ENCODE measurements at places on chromosomes 3 and 15. TPM values are rescaled to one million over a fixed set of nuclear protein-coding genes. Genes with fewer than 3 reads are reported as not detected.

The CEP19 gene
- total RNA-seq, result 4.4 TPM

The ZNF80 gene
- total RNA-seq, result not detected

DNA sequence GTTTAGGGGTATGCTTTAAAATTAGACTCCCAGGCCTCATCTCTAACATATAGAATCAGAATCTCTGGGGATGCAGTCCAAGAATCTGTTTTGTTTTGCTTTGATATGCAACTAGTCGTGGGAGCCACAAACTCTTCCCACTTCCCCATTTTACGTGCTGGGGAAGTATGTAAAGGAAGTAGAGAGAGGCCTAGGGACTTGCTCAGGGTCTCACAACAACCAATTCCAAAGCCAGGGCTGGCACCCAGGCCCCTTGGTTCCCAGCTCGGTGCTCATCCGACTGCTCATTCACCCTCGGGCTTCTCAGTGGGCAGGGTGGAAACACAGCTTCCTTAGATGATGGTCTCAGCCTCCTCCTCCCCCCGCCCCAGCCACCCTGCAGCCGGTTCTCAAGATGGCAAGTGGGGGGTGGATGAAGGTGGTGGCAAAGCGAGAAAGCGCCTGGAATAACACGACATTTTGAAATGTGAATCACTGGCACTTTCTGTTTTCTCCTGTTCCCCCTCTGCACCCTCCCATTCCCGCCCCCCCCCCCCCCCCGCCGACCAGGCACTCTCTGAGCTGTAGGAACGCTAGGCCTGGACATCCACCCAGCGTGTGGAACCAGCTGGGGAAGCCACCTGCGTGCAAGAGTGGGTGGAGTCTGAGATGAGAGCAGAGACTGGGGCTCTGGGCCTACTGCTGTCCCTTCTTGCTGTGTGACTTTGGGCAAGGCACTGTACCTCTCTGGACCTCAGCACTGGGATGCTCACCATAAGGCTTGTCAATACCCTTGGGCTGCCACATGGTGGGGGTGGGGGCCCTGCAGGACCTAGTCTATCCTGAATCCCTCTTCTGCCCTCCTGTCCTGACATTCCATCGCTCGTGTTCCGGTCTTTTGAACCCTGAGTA is 214.5 kb downstream of the RPLP1 start:
- no peak overlapping the region for H3K4me3 ChIP-seq
- no peak for DNase-seq
- no peaks in the 10 kb centered on the region for H3K36me3 ChIP-seq
- H3K27me3 ChIP-seq, result no peaks in the 10 kb centered on the region
- H3K27ac ChIP-seq, result no peak overlapping the region

DNA sequence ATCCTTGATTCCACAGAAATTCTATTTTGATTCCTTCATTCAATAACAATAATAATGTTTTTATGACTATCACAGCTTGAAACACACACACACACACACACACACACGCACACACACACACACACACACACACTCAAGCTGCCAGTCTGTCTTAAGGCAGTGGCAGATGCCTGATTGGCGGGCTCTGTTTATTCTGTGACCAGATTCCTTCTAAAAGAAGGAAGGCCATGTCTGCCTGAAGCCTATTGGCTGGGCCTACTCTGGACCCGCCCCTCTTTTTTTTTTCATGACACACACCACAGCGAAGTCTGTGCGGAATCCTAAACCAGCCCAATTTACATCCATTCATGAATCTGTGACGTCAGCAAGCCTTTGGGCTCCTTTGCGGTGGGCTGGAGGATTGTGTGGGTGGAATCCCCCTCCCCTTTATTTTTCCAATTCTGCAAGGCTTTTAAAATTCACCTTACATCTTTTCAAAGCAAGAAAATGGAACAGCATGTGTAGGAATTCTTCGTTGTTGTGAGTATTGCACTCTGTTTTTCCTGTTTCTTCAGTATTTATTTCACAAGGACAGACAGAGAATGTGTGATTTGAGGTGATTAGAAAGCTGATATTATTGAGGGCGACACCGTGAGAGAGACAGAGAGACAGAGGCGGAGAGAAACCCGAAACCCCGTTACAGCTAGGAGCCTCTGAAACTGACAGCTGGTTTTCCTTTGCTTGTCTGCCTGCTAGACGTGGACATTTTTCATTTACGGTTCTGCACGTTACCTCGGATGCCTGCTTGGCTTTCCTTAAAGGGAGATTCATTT is at the start of gene MAP3K13:
Gene MAP3K13 (plus strand): TSS at position 287 of the 812 bp plus-strand sequence. CDS start 65,446 bp downstream, outside the sequence.
- no peak within 1 kb of the TSS for H3K27ac ChIP-seq
- H3K4me3 ChIP-seq, result peak within 1 kb of the TSS; percentile 90
- H3K27me3 ChIP-seq, result peaks cover 3% of the 10 kb centered on the region
- H3K4me1 ChIP-seq, result no peaks in the 10 kb centered on the region
- peak; percentile 97 for DNase-seq

- DNase-seq, result peak; percentile 93
- H3K4me1 ChIP-seq, result no peaks in the 10 kb centered on the region
- no peak overlapping the region for H3K27ac ChIP-seq
- peaks cover 5% of the 10 kb centered on the region for H3K27me3 ChIP-seq
Observed at GRCh38 chr3:77038468-77038929, 1.4 kb upstream of the ROBO2 start.

GRCh38 chr3:161409858-161410257 is 38.5 kb upstream of the SPTSSB start:
- no peak overlapping the region for H3K4me3 ChIP-seq
- no peaks in the 10 kb centered on the region for H3K36me3 ChIP-seq
- no peak for DNase-seq
- H3K27me3 ChIP-seq, result no peaks in the 10 kb centered on the region
- no peak overlapping the region for H3K27ac ChIP-seq
- H3K4me1 ChIP-seq, result peaks cover 3% of the 10 kb centered on the region

DNA sequence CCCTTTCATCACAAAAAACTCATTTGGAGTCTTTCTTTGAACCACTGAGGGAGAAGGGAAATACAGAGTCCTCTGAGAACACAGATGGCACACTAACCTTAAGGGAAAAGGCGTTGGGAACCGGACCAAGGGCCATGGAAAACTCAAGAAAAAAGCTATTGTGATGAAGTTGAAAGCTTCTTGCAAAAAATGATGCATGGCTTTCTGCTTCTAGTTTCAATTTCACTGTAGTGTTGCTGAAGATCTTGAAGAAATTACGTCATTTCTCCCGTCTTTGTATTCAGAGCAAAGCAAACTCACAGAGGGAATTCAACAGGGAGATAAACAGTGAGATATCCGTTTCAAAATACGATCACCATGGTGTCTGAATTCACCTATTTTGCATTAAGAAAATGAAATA is 642.3 kb upstream of the ADAMTS9 start:
- no peaks in the 10 kb centered on the region for H3K27me3 ChIP-seq
- no peak overlapping the region for H3K27ac ChIP-seq
- H3K4me1 ChIP-seq, result no peaks in the 10 kb centered on the region
- DNase-seq, result peak; percentile 62

DNA sequence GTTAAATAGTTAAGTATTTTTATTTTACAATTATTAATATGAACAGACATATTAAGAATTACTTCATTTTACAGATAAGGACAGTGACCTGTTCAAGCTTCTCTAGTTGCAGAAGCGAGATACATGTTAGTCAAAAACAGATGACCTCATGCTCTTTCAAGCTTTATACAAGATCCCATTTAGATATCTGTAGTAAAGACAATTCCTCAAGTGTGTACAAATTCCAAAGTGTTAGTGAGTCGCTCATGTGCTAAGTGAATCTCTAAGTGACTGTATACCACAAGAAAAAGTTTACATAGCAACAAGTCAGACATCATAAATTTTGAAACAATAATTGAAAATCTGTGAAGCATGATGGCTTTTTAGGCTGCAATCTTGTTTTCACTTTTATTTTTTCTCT is 293.8 kb downstream of the ROBO1 start:
- H3K4me3 ChIP-seq, result no peak overlapping the region
- no peaks in the 10 kb centered on the region for H3K27me3 ChIP-seq
- DNase-seq, result peak; percentile 17
- H3K27ac ChIP-seq, result no peak overlapping the region
- no peaks in the 10 kb centered on the region for H3K36me3 ChIP-seq

GRCh38 chr3:132554437-132554836 is 42.6 kb upstream of the ACKR4 start:
- H3K27me3 ChIP-seq, result no peaks in the 10 kb centered on the region
- H3K27ac ChIP-seq, result no peak overlapping the region
- H3K4me3 ChIP-seq, result no peak overlapping the region
- peaks cover 9% of the 10 kb centered on the region for H3K4me1 ChIP-seq
- H3K36me3 ChIP-seq, result no peaks in the 10 kb centered on the region

DNA sequence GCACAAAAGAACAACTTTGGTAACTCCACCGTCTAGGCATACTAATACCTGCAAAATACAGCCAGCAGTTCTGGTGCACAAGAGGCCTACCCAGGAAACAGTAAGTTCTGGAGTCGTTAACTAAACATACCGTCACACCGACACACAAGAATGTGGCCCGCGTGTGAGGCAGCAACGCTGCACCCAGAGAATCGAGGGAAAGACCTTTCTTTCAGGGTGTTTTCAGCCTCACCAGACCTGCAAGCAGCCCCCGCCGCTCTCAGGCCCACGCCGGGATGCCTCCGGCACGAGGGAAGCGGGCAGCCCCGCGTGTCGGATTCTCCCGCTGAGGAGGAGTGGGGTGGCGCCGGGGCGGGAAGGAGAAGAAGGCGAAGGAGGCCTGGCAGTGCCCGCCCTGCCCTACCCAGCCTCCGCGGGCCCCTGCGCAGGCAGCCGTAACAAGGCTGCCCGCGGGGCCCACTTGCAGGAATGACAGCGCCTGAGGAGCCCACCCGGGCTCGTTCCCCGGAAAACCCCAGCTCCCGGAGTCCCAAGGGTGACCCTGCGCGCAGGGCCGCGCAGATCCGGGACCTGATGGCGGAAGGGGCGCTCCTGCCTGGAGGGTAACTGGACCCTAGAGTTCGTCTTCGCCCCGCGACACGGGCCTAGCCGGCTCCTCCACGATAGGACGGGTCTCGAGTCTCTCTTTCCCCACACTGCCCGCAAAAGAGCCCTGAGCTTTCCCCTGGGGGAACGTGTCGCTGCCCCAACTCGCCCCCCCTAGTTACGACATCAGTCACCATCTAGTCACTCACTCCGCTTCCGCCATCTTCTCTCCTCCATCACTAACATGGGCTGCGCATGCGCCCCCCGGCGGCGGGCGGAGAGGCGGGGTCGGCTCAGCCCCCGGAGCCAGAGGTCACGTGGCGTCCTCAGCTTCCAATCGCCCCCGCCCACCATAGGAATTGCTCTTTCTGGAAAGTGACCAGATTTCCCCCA is at the start of gene PHC3:
Gene PHC3 (minus strand): TSS at position 826 of the 978 bp plus-strand sequence. CDS start 18 bp downstream, at position 808.
- DNase-seq, result peak; percentile 90
- H3K4me3 ChIP-seq, result peak within 1 kb of the TSS; percentile 54
- H3K4me1 ChIP-seq, result no peaks in the 10 kb centered on the region
- H3K36me3 ChIP-seq, result no peaks in the 10 kb centered on the region

DNA sequence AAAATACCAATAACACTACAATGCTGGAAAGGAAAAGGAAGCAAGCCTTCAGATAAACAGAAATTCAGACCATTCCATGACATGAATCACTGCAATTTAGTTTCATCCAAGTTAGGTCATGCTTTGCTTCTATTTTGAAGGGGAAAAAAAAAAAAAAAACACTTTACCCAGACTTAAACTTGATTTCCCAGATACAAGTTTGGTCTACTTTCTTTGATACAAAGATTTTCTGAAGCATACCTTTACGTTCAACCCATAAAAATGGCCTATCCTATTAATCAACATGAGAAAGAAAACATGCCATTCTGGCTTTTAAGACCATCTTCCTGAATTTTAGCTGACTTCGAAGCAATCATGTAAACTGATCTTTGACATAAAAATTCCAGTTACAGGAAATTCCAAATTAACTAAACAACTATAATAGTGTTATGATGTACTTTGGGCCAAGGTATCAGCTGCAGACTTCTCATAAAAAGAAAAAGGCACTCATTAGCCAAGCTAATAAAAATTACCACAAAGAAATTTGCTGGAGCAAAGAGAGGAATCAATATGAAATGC is 12.6 kb downstream of the OSBPL10 start:
- H3K36me3 ChIP-seq, result no peaks in the 10 kb centered on the region
- no peaks in the 10 kb centered on the region for H3K27me3 ChIP-seq
- H3K4me1 ChIP-seq, result peaks cover 7% of the 10 kb centered on the region
- H3K4me3 ChIP-seq, result peak overlapping the region; percentile 20
- H3K27ac ChIP-seq, result peak overlapping the region; percentile 61
- peak; percentile 86 for DNase-seq

DNA sequence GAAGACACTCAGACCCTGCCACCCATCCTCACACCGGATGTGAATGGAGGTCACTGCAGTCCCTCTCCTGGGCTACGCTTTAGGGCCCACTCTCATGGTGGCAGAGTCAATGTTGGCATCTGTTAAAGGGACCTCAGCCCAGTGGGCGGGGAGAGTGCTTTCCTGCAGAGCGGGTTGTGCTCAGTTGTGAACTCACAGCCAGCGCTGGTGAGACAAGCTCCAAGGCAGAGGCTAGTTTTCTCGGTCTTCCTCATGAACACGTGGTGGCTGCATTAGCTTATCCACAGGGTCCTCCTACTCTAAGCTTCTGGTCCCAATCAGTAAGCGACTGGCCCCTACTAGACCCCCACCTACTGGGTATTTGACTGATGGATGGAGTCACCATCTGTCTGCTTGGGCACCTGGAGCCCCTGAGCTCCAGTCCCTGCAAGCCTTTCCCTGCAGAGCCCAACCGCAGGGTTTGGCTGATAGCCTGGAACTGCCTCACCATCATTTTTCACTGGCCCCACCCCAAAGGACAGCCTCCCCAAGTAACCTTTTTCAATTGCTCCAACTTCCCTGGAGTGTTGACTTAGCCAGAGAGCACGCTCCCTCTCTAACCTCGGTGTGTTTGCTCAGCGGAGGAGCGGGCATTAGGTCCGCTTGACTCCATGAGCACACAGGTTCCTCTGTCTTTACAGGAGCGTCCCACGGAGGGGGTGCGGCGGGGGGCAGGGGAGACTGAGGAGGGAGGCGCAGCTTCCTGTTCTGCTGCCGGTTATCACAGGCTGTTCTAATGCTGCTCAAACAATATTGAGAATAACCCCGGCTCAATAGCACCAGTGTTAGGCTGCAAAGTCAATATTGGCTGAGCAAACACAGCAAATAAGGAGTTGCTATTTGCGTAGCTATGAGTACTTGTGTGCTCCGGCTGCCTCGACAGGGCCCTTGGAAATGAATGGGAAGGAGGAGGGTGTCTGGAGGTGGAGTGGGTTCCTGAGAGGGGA is 141.7 kb downstream of the RPLP1 start:
- peaks cover 10% of the 10 kb centered on the region for H3K27me3 ChIP-seq
- peaks cover 2% of the 10 kb centered on the region for H3K4me1 ChIP-seq
- DNase-seq, result peak; percentile 94
- no peak overlapping the region for H3K27ac ChIP-seq
- no peak overlapping the region for H3K4me3 ChIP-seq
- H3K36me3 ChIP-seq, result no peaks in the 10 kb centered on the region

DNA sequence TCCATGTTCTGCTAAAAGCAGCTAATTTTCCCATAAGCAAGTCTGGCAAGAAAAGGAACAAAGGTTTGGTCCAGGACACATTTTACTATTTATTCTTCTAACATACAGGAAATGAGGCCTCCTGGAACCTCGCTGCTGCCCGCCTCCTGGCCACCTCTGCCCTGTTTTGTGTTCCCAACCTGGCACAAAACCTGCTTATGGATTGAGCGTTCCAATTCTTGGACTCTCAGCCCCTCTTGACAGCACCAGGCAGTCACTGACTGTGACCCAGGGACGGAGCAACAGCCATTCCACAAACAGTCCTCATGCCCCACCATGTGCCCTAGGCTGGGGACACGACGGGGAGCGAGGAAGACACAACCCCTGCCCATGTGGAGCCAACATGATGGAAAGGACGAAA is 11.6 kb upstream of the SSUH2 start:
- H3K27me3 ChIP-seq, result peaks cover 3% of the 10 kb centered on the region
- no peak overlapping the region for H3K4me3 ChIP-seq
- no peaks in the 10 kb centered on the region for H3K36me3 ChIP-seq
- no peak for DNase-seq

GRCh38 chr3:48621461-48621869 is at the start of gene TMEM89:
TMEM89 (minus strand) TSS chr3:48621769; CDS start chr3:48621756, 13 bp downstream.
- H3K4me1 ChIP-seq, result no peaks in the 10 kb centered on the region
- peaks cover 7% of the 10 kb centered on the region for H3K36me3 ChIP-seq
- no peak within 1 kb of the TSS for H3K4me3 ChIP-seq
- no peak for DNase-seq
- no peak within 1 kb of the TSS for H3K27ac ChIP-seq

Data from fibroblast of lung (primary cell).